ENCODE measurements at places on chromosomes 6 and 20.

DNA sequence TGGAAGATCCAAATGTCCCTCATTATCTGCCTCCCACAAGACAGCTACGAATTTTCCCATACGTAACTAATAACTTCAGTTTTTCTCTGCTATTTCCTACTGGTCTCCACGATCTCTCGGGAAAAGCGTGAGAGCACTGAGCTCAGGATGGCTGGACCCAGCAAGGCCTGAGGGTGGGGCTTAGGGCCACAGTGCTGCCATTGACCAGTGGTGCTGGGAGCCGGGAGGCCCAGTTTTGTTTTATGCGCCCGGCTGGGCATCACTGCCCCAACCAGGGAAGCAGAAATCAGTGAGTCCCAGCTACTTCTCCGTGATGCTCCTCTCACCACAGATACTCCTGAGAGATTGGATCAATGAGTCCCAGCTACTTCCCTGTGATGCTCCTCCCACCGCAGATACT lies 238.4 kb downstream of the LY86 start:
- no peak for DNase-seq

DNA sequence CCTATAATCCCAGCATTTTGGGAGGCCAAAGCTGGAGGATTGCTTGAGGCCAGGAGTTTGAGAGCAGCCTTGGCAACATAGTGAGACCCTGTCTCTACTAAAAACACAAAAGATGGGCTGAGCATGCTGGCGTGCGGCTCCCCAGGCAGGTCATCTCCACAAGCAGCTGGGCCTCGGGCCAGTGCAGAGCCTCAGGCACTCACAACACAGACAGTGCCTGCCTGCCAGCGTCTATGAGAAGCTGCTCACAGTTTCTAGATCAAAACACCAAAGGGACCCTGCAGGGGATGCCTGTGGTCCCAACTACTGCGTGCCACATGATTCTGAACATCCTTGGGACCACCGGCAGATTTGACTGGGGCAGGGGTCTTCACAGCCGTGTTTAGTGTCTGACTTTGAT lies 59.4 kb downstream of the GINS1 start:
- no peak for DNase-seq

- no peak for DNase-seq
Observed at GRCh38 chr6:147262946-147263345, 58.7 kb downstream of the STXBP5 start.

DNA sequence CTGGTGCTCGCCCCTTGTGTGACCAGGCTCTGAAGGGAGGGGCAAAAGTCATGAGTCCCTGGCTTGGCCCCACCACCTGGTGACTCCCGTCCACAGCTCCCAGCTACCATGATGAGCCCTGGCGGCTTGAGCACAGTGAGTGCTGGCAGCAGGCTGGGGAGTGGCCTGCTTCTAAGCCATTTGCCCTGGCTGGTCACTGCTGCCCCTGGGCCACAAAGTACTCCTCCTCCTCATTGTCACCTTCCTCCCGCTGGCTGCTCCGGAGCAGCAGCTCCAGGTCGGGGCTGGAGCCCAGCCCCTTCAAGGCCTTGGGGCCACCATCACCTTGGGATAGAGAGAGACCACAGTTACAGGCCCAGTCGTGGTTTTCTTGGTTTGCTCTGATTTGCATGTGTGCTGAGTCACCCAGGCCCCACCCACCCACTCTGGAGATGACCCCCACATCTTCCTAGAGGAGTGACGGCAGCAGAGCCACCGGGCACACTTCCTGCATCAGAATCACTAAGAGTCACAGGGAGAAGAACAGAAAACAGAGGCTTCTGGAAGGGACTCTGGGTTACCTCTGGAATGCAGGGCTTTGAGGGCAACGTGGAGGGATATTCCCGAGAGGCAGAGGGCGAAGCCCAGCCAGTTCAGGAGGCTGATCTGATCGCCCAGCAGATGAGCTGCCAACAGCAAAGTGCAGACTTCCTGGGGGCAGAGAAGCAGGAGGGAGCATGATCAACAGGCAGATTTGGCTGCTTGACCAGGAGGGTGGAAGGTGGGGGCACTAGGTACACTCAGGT lies 42.1 kb upstream of the CDH22 start:
- no peak for DNase-seq

- no peak for DNase-seq
Observed at GRCh38 chr20:34938466-34939163, 17.0 kb downstream of the GSS start.

DNA sequence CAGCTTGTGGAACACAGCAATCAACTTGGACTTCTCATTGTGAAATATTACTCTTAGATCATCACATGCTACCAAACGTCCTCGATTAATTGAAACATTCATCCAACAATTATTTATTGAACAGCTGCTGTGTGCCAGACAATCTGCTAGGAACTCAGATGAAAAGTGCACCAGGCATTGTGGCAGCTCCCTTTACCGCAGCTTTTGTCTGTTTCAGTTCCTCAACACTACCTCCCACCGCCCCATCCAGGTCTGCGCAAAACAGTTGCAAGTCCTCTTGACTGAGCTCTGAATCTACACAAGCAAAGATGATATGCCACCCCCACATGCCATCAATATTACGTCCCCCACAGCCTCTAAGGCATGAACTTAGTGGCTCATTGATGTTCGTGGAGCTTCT lies 1094.4 kb upstream of the MAP3K7 start:
- no peak for DNase-seq

GRCh38 chr6:150566486-150566885 lies 33.2 kb upstream of the PLEKHG1 start:
- no peak for DNase-seq

- no peak for DNase-seq
Observed at GRCh38 chr20:56111961-56112730, 106.8 kb upstream of the CBLN4 start.

GRCh38 chr20:15840636-15841301 lies 732.5 kb downstream of the KIF16B start:
- DNase-seq: no peak

- no peak for DNase-seq
Observed at GRCh38 chr6:153424719-153425400, 293.8 kb upstream of the RGS17 start.

DNA sequence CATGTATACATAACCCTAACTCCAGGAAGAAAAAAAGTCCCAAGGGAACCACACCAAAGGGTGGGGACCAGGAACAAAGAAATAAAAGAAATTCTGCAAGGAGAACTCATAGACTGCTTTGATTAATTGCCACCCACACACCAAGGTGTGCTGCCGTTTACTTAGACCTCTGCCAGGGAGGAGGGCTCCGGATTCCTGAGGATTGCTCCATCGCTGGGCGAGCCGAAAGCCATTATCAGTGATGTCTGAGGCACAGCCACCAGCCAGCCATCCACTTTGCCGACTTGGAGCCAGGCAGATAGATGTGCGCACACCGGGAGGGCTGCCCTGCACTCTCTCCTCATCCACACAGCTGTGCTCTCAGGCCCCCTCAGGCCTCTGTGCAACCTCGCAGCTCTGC lies 272.7 kb upstream of the FOXQ1 start:
- no peak for DNase-seq

- DNase-seq: no peak
Observed at GRCh38 chr6:116444092-116444491, 17.1 kb upstream of the CALHM6 start.

- DNase-seq: no peak
Observed at GRCh38 chr6:74113901-74114300, 417.9 kb downstream of the CD109 start.

DNA sequence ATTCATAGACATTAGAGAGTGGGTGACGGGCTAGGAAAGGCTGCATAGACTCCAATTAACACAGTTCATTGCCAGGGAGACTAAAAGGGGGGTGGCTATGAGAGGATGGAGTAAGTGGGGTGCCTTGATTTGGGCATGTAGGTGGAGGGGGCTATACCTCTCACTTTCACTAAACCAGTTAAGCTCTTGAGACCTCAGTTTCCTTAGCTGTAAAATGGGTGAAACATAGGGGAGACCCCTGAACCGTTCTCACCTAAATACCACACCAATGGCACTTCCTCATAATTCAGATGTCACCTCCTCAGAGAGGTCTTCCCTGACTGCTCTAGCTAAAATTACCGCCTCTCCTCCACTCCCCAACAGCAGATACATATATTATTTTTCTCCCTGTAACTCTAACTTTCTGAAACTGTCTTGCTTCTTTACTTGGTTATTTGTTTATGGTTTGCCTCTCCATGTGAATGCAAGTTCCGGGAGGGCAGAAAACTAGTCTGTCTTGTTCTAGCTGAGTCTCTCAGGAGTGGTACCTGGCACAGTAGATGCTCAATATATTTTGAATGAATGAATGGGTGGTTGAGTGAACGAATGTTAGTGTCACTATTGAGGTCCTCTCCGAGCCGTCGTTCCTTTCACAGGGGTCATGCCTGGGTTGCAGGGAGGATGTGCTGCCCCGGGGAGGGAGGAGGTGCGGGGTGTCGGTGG lies 615 bp upstream of the EYA2 start:
- DNase-seq: no peak

DNA sequence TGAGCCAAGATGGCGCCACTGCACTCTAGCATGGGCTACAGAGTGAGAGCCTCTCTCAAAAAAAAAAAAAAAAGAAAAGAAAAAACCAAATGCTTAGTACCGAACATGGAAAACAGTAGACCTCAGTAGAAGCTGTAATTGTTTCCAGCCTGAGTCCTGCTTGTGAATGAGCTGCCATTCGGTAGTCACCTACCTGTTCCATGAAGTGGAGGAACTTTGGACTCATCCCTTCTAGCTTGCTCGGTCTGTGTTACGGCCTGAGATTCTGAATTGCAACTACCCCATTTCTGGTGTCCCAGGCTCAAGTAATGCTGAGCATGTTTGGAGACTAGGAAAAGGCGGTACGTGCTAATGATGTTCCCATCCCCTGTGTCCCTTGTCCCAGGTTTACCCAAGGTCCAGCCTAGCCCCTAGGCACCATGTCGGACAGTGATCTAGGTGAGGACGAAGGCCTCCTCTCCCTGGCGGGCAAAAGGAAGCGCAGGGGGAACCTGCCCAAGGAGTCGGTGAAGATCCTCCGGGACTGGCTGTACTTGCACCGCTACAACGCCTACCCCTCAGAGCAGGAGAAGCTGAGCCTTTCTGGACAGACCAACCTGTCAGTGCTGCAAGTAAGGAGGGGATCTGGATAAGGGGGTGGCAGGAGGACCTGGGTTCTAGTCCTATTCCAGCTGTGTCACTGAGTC lies 5.1 kb downstream of the TGIF2 start:
- DNase-seq: no peak

DNA sequence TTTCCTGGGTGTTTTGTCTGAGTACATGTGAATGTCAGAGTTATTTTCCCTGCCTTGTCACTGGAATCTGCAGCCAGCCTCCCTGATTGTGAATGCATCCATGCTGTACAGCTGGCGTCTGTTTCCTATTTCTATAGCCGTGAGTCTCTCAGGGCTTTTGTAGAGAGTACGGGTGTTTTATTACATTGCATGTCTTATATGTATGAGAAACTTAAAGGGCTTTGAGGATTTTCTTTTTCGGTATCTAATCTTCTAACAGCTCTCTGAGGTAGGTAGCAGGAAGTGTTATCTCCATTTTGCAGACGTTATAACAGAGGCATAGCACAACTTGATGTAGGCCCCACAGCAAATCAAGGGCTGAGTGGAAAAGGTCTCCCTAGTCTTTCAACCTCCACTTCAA lies 272.9 kb downstream of the PRL start:
- no peak for DNase-seq

- DNase-seq: no peak
Observed at GRCh38 chr6:11734861-11735613, 43.6 kb downstream of the ADTRP start.

DNA sequence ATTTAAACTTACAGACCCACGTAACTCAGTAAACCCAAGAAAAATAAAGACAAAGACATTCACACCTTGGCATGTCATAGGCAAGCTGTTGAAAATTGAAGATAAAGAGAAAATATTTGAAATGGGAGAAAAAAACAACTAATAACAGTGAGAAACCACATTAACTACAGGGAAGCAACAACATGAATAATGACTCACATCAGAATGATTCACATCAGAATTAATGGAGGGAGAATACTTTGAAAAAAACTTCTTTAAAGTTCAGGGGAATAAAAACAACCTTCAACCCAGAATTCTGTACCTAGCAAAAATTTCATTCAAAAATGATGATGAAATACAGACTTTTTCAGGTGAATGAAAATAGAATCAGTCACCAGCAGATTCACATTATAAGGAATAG lies 32.9 kb upstream of the SLC22A3 start:
- DNase-seq: no peak

DNA sequence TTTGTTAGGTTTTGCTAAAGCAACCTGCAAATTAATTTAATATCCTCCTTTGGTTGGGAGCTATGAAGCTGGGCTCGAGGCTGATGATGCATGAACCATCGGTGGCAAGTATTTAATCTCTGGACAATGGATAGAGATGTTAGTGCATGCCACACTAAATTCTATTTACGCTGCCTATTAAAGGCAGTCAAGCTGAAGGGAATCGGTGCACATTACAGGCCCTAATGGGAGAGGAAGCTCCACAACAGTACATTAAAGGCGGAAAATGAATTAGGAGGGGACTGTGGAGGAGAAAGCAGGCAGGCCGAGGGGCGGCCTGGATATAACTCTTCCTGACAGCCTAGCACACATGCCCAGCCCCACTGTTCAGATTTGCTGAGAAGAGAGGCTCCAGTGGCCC lies 132.4 kb upstream of the MAFB start:
- DNase-seq: no peak

DNA sequence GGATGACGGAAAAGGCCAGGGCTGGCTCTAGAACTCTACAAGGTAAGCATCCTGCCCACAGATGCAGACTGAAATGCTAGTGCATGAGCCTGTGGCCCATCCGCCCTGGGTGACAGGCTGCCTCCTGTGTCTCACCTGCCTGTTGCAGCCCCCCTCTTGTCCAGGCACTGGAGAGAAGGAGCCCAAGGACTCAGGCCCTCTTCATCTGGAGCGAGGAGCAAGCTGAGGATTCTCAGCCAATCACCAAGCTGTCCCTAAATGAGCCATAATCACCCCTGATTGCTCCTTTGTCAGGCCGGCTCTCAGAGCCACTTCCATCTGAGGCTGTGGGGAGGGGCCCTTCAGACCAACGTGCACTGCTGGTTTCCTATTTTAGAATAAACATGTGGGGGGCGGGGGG lies 10.0 kb upstream of the SLC32A1 start:
- DNase-seq: no peak

GRCh38 chr6:109852713-109853112 lies 125.4 kb upstream of the GPR6 start:
- no peak for DNase-seq

DNA sequence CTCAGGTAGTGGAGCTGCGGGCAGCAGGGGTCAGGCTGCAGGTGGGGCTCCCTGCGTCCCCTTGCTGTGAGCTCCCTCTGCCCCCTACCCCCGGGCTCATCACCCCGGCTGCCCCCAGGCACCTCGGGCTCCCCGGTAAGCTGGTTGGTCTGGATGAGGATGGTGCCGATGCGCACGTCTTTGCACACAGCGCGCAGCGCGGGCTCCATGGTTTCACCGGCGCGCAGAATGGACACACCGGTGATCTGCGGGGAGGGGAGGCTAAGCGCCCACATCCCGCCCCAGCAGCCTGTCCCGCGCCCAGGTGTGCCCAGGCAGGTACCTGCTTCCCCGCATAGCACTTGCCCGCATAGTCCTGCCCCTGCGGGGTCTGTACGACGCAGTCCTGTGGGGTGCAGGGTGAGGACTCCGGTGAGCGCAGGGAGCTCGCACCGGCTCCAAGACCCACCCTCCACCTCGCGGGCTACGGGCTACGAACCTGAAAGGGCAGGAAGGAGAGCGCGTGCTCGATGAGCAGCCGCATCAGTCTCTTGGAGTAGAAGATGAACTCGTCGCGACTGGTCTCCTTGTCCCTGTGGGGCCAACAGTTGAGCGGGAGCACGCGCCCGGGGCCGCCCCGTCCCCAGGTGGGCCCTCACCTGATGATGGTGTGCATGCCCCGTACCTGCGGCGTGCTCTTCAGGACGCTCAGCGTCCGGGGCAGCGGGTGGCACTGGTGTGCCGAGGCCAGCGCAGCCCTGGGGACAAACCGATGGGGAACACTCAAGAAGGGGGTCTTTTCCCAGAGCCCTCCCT lies 15.5 kb downstream of the UCKL1 start:
- DNase-seq: no peak
